MCF 10A (cell line): ENCODE measurements at places on chromosomes 3 and 15.
A peak's percentile ranks its signal among the peaks of the same experiment; 100 is the strongest.

DNA sequence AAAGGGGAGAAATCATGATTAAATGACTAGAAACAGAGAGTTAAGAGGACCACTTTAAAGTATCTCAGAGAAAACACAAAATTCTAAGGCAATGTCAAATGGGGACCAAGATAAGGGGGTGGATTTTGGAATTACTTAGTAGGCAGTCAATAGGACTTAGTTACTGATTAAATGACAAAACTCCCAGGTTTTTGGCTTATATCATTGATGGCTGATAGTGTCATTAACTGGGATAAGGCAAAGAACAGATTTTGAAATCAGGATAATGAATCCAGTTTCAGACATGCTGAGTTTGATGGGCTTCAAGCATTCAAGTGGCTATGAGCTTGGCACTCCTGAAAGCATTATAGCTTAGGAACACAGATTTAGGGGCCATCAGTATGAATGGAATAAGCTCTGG lies 53.9 kb downstream of the TOP2B start:
- DNase-seq = no peak

- no peak for DNase-seq
Measured at GRCh38 chr3:52479877-52480575, 15.1 kb upstream of the STAB1 start.

GRCh38 chr3:65070968-65071367 lies 383.2 kb upstream of the ADAMTS9 start:
- no peak for DNase-seq

- DNase-seq = peak; percentile 95
Measured at GRCh38 chr15:52261498-52262242, 33.9 kb downstream of the MYO5C start.

DNA sequence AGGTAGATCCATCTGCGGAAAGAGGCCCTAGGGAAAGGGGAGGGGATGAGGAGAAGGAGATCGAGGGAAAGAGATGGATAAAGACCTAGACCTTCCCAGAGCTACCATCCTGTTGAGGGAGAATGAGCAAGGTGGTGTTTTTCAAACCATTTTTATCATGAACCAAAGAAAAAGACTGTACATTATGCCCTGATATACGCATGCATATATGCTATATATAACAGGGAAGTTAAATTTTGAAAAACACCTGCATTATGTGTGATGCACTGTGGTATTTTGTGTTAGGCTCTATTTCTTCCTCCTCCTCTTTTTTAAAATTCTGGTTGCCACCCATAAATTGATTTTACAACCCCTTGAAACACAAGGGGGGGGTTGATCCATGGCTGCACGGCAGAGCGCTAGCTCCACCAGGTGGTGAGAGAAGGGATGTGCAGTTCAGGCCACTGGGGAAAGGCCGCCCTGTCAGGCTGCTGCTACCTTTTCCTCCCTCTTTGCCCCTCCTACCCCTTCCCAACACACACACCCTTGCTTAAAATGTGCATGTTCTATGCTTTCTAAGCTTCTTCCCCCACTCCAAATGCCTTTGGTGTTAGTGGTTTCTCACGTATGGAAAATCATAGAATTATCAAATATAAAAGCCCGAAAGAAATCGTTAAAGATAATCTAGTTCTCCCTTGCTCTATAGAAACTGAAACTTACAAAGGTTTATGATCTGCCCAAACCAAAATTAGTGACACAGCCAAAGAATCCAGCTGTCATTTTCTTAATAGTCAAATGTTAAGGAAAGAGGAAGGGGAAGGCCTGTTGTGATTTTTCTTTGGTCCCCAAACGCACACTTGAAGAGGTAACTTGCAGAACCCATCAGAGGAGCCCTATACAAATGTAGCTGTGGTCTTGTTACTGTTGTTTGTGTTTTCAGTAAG lies 262.0 kb upstream of the UMPS start:
- DNase-seq = peak; percentile 62

GRCh38 chr3:31081018-31081662 lies 186.7 kb upstream of the GADL1 start:
- DNase-seq = no peak

DNA sequence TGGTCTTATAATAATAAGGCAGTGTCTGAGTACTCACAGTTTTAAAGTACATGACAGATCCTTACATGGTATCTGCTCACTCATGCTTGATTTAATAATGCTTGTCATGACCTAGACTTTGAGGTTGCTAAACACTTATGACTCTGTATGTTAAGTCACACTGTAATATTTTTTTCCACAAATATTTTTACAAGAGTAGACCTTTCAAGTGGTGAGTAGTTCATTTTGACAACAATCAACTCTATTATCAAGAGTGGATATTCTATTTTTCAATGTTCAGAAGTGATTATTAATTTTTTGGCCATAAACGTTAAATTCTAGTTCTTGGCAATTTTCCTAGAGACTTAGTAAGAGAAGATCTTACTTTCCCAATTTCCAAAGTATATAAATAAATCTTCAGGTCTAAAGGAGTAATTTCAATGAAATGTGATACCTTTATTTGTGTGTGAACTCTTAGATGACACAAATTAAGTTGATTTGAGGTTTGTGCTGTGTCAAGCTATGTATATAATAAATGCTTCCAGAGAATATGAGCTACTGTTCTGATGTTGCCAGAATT lies 104.5 kb downstream of the NLGN1 start:
- DNase-seq = peak; percentile 33

- DNase-seq = no peak
Measured at GRCh38 chr3:29655015-29655747, 374.3 kb downstream of the RBMS3 start.

- peak; percentile 20 for DNase-seq
Measured at GRCh38 chr3:10666621-10667020, 149.4 kb upstream of the SLC6A11 start.

GRCh38 chr3:13849018-13849417 lies 30.9 kb downstream of the WNT7A start:
- DNase-seq = no peak

DNA sequence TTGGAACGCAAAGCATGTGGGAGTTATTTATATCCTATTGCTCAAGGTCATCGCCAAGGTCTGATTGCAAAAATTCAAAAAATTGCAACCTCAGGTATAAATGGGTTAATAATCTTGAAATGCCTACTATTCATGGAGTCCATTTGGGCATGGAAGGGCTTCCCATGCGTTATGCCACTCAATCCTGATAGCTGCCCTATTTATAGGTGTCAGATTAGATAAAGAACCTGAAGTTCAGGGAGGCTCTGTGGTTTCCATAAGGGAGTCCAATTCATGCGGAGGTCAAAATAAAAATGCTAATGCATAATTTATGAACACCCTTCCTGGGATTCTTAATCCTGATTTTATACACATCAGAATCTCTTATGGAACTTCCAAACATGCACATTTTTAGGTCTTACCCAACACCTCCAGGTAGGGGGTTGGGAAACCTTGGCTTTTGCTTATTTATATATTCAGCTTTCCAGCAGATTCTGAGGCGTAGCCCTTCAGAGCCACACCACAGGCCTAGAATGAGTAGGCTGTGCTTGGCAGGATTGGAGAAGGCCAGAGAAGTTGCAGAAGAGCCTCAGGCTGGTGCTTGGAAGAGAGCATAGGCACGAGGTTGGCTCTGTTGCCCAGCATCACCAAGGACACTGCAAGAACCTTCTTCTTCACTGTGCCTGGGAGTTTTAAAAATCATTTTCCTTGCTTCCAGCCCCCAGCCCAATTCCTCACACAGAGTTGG lies 324.4 kb upstream of the CFAP20DC start:
- no peak for DNase-seq

DNA sequence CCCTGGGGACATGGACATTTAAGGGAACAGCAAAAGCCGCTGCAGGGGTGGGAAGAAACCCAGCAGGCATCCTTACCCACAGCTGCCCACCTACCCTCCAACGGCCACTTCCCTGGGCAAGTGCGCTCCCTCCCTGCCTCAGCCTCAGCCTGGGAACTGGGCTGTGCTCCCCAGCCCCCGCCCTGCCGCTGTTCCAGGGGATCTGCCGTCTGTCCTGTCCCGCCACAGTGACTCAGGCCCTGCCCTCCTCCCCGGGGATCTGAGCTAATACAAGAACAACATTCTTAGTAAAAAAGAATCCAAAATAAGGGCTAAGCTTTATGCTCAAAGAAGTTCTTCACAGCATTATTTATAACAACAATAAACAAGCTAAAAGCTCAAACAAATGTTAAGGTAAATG lies 7.4 kb upstream of the IQSEC1 start:
- no peak for DNase-seq

DNA sequence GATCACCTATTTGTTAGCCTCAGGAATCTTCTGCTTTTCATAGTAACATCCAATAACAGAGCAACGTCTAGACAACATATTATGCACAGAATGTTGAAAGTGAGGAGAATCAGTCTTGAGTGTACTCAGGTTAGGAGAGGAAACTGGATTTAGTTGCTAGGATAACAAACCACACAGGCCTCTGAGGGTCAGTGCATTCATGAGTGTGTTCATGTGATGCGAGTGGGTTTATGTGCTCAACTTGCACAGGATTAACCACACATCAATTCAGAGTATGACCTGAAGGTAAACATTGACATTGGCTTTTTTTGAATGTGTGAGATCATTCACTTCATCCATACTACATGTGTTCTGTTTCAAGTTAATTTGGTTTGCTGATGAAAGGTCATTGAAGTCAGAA lies 287.6 kb downstream of the DIPK2A start:
- no peak for DNase-seq

DNA sequence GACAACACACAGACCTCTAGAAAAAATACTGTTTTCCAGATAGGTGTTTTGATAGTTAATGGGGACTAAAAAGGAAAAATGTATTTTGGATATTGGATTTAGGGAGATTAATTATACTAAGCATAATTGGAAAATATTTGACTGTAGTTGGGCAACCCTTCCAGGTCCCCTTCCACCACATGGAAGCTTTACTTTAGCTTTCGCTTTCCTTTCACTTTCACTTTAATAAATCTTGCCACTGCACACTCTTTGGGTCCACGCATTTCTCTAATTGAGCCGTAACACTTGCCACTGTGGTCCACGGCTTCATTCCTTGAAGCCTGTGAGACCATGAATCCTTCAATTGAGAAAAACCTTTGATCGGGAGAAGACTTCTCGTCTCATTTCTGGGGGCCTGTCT lies 15.5 kb downstream of the GLDN start:
- no peak for DNase-seq

DNA sequence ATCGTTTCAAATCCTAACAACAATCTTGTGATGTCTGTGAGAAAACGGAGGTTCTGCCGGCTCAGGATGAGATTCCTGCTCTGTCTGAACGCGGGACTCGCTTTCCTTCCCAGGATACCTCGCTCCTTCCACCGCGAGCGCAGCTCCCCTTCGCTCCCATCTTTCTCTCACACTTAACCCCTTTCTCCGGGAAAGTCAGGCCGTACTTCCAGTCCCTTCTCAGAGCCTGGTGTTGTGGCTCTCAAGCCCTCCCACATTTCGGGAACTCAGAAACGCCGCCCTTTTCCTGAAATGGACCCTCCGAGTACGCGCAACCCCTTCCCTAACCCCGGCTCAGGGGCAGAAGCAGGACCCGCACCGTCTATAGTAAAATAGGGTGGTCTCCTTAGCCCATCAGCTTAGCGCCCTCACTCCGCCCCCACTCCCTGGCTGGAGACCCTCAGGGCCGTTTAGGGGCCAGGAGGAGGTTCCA lies 378 bp upstream of the FEM1B start:
- DNase-seq = no peak

- DNase-seq = peak; percentile 94
Measured at GRCh38 chr3:162719684-162720341, 1223.2 kb downstream of the OTOL1 start.

GRCh38 chr3:40725031-40725430 lies 200.3 kb downstream of the ZNF621 start:
- DNase-seq = no peak

GRCh38 chr3:126850370-126851085 lies 132.4 kb upstream of the PLXNA1 start:
- DNase-seq = no peak

DNA sequence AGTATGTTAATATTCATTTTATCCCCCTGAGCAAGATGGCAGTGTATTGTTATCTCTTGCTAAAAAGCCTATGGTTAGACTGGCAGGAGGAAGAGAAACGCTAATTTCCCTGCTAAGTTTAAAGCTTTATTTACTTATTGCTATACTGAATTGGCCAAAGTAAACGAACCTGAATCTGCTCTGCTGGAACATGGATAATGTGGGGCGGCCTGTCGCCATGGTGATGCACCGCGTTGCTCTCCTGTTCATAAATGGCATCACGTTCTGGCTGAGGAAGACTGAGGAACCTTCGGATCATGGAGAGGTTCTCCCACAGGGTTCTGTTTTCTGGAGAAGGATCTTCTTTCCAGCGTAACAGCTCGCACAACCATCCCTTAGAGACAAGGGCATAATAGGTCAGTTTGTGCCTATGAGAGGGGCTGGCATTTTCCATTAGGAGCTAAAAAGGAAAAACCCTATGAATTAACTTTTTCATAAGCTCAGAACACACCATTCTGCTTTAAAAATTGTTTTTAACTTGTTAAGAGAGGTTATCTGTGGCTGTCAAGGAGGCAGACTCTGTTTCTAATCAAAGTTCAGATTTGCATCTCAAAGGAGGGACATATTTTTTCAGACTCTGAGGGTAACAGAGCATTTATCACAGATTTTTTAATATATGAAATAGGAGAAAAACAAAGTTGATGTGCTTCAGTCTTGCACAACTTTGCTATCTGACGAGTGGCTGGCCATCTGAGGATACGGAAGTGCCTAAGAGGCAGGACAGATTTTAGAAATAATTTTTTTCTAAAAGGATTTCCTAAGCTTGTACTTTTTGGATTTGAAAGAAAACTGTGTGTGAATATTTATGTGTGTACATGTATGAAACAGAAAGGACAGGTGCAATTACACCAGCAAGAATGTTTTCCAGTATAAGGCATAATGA lies 73.1 kb downstream of the SATB1 start:
- DNase-seq = no peak

DNA sequence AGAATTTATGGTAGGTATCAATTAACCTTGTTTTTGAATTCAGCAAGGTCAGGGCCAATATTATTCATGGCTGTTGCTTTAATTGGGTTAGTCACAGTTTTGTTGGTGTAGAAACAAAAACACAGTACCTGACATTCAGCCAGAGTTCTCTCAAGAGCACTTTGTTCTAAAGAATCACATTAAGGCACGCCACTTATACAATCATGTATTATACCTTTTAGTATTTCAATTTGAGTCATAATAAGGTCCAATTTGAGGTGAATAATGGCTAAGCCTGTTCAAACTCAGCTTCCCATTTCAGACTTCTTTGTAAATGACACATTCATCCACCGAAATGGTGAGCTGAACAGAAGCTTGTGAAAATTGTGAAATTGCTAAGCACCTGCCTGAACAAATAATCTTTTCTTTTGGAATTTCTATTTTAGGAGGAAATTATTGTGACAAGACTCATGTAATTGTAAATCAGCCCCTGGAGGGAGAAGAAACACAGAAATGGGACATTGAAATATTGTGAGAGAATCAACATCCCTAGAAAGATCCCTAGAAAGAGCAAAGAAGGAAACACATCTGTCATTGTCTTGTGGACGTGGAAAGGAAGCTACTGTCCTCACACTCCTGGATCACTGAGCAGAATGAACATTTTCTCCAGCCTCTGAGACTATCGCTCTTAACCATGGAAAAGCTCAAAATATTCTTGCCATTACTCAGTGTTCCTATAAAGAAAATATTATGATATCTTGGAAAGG lies 29.3 kb downstream of the RIOX2 start:
- no peak for DNase-seq
